CD8-positive, alpha-beta memory T cell (primary cell): ENCODE measurements at places on chromosomes 2 and 18. TPM values are rescaled to one million over a fixed set of nuclear protein-coding genes. Genes with fewer than 3 reads are reported as not detected.

The MARCO gene
- total RNA-seq = not detected

The CERS6 gene
- total RNA-seq = 7.7 TPM

The RBM44 gene
- total RNA-seq = 0.63 TPM

DNA sequence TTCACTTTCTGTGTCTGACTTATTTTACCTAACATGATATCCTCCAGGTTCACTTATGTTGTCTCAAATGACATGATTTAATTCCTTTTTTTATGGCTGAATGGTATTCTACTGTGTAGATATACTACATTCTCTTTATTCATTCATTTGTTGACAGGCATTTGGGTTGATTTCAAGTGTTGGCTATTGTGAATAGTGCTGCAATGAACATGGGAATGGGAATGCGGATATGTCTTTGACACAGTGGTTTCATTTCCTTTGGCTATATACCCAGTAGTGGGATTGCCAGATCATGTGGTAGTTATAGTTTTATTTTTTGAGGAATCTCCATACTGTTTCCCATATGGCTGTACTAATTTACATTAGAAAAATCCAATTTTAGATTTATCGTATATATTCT lies 195.4 kb upstream of the KLHL14 start:
- no peak overlapping the region for H3K27ac ChIP-seq
- DNase-seq = no peak
- H3K4me3 ChIP-seq = no peak overlapping the region

DNA sequence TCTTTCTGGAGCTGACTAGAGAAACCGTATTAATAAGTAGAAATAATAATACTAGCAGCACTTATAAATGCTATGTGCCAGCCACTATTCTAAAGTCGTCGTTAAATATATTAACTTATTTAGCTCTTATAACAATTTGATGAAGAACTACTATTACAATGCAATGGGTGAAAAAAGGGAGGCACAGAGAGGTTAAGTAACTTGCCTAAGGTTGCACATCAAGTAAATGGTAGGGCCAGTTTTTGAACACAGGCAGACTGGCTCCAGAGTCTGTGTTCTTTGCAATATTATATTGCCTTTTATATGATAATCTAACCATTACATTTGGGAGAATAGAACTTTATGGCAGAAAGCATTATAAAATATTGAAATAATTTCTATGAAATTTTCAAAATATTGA lies 17.6 kb downstream of the INPP1 start:
- H3K36me3 ChIP-seq = no peaks in the 10 kb centered on the region
- H3K27me3 ChIP-seq = no peaks in the 10 kb centered on the region
- peaks cover 21% of the 10 kb centered on the region for H3K4me1 ChIP-seq
- DNase-seq = no peak
- H3K27ac ChIP-seq = no peak overlapping the region

- no peak for DNase-seq
- H3K4me1 ChIP-seq = no peaks in the 10 kb centered on the region
- H3K4me3 ChIP-seq = no peak overlapping the region
- H3K27me3 ChIP-seq = no peaks in the 10 kb centered on the region
Observed at GRCh38 chr2:123791684-123792083, 233.4 kb upstream of the CNTNAP5 start.
